ENCODE measurements at places on chromosomes 16 and 17.

- no peak for DNase-seq
These were observed 110.2 kb upstream of the CACNG5 start for GRCh38 chr17:66724581-66725341.

DNA sequence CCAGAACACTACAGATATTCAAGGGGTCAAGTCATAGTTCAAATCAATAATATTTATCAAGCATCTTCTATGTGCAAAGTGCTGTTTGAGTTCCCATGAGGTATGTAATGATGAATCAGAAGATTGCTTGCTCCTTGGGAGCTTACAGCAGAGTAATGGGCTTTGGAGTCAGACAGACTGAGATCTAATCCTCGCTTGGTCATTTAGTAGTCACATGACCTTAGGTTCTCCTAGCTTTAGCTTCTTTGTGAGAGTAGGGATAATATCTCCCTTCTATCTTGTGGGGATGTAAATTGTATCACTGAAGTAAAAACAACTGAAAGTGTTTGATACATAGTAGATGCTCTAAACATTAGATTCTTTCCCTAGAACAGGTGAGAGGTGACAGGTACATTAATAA is 30.1 kb downstream of the SNX11 start:
- no peak for DNase-seq

GRCh38 chr16:21197621-21198020 is 13.8 kb downstream of the ZP2 start:
- DNase-seq: no peak

GRCh38 chr16:19008245-19009169 is 24.8 kb downstream of the TMC7 start:
- no peak for DNase-seq
